ENCODE measurements at places on chromosomes 1 and 21.

- no peak for DNase-seq
These were observed 245.0 kb downstream of the FGGY start for GRCh38 chr1:59541891-59542290.

DNA sequence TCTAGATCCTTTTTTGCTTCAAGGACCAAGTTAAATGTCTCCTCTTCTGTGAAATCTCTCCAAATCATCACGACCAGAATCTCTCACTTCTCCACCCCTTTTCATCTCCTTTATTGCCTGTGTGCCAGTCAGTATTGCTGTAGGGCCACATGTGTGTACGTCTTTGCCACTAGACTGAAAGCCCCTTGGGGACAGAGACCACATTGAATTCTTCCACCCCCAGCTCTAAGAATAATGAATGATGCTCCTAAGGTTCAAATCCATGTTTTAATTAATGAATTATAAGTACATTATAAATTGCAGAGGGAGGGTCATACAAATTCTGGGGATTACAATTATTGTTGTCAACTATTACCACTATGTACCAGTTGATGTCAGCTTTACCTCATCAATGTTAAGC is 343.8 kb downstream of the USP25 start:
- no peak for DNase-seq

- DNase-seq = no peak
These were observed 559.9 kb downstream of the PLPP3 start for GRCh38 chr1:56019472-56019871.

DNA sequence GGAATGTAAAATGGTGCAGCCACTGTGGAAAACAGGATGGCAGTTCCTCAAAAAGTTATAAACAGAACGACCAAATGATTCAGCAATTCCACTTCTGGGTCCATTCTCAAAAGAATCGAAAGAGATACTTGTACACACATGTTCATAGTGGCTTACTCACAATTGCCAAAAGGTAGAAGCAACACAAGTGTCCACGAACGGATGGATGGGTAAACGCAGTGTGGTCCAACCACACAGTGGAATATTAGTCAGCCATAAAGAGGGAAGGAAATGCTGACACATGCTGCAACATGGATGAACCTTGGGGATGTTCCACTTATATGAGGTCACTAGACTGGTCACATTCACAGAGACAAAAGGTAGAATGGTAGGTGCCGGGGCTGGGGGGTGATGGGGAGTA is 5.3 kb downstream of the KRTAP10-1 start:
- DNase-seq = no peak

GRCh38 chr1:176552999-176553398 is 90.0 kb downstream of the PAPPA2 start:
- no peak for DNase-seq

- DNase-seq = no peak
These were observed 8.8 kb upstream of the INSL5 start for GRCh38 chr1:66809736-66810326.

GRCh38 chr1:35220976-35221375 is 28.0 kb upstream of the SFPQ start:
- peak; percentile 3 for DNase-seq

GRCh38 chr1:221678014-221678413 is 63.9 kb downstream of the DUSP10 start:
- no peak for DNase-seq

- DNase-seq = no peak
These were observed 9.0 kb downstream of the CFH start for GRCh38 chr1:196660852-196661251.

DNA sequence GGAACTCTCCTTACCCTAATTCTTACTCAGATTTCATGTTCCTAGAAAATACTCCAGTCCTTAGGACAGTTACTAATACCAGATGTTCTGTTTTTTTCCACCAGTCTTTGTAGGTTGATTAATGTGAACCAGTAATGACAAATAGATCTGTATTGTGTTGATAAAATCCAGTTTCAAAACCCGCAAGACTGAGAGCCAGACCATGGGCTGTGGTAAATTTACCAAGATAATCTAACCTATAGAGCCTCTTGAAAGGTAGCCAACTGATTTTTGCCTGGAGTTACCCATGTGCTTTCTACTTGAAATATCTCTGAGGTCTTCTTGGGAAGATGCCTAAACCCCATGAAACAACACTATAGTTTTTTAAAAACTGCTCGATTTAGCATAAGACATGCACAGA is 46.5 kb upstream of the CDC7 start:
- DNase-seq = no peak

Data from stimulated activated CD4-positive, alpha-beta T cell treated with anti-CD3 and anti-CD28 coated beads, Interleukin-1b, Interleukin-23, amount 100 ng/mL, for 48 hours (primary cell).